ENCODE measurements at places on chromosomes 16 and 17.

- DNase-seq = no peak
Observed at GRCh38 chr17:27518545-27519521, 62.6 kb downstream of the KSR1 start.

- no peak for DNase-seq
Observed at GRCh38 chr17:45680360-45680759, 103.8 kb upstream of the CRHR1 start.

GRCh38 chr16:49629851-49630250, 226.1 kb downstream of the ZNF423 start:
- DNase-seq = no peak

GRCh38 chr17:77502626-77503292, 362.0 kb downstream of the SEC14L1 start:
- no peak for DNase-seq

GRCh38 chr16:74760007-74760767, 14.4 kb downstream of the FA2H start:
- DNase-seq = no peak

DNA sequence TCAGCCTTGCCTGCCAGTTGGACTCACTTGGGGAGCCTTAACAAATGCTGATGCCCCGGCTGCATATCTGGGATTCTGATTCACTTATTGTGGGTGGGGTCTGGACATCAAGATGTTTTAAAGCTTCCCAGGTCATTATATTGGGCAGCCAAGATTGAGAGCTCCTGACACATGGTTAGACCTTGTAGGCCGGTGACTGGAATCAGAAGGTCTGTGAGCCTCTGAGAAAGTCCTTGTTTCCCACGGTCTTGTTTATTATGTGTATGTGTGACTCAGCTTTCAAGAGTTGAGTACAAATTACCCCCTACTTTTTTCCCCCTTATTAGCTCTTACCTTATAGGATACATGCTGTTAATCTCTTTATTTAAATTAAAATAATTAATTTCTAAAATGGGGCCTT, 103.5 kb downstream of the ABCC1 start:
- no peak for DNase-seq

DNA sequence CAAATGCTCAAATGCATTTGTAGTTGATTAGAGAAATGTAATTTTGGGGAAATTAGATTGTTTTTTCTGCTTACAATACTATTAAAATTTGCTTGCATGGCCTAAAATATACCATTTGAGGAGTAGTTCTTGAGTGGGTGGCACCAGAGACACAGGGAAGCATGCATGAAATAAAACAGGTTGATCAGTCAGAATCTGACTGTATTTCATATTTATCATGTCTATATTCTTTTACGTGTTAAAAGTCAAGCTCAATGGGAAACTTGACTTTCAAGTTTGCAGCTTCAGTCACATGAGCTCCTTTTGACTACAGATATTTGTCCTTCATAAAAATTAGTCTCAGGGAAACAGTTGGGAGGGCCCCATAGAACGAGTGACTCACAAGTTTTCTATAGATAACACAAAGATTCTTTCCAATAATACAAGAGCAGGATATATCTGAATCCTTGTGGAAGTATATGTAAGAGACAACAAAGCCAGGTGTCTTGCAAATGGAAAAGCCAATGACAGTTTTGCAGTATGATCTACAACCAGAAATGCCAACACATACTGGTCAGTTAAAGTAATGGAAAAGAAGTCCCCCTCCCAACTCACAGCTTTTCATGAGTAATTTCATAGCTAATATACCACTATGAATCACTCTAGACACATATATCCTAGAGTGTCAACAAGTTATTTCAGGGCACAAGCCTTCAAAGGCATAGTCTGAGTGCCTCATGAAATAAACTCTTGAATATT, 42.2 kb upstream of the CORO6 start:
- no peak for DNase-seq

DNA sequence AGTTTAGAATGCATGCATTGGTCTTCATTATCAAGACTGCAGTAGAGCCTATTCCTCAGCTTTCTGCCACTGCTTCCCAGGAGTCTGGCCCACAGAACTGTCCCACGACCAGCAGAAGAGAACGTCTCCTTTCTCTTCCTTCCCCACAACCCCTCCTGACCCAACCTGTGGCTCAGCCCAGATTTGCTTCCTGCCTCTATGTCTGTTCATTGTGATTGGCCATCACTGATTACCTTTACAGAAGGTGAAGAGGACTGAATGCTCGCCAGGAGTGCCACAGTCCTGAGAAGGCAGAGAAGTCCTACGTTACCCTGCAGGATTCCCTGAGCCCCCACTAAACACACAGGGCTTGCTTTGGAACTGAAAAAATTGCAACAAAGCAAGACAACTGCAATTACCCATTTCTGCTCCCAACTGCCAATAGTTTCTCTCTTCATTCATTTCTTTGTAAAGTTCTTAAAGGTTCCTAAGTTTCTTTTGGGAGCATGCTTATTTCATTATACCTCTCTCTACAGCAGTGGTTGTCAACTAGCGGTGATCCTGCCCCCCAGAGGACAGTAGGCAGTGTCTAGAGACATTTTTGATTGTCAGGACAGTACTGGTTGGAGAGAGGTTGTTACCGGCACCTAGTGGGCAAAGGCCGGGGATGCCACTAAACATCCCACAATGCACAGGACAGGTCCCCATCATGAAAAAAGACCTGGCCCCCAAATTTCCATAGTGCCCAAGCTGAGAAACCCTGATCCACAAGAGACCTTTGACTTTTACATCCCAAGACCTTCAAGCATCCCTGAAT, 4.5 kb upstream of the NAT9 start:
- DNase-seq = no peak

- DNase-seq = no peak
Observed at GRCh38 chr17:47225911-47226688, 17.0 kb downstream of the MYL4 start.

- no peak for DNase-seq
Observed at GRCh38 chr16:31400191-31400590, 7.1 kb downstream of the ITGAD start.

- DNase-seq = no peak
Observed at GRCh38 chr17:77884019-77884418, 74.5 kb upstream of the TNRC6C start.

DNA sequence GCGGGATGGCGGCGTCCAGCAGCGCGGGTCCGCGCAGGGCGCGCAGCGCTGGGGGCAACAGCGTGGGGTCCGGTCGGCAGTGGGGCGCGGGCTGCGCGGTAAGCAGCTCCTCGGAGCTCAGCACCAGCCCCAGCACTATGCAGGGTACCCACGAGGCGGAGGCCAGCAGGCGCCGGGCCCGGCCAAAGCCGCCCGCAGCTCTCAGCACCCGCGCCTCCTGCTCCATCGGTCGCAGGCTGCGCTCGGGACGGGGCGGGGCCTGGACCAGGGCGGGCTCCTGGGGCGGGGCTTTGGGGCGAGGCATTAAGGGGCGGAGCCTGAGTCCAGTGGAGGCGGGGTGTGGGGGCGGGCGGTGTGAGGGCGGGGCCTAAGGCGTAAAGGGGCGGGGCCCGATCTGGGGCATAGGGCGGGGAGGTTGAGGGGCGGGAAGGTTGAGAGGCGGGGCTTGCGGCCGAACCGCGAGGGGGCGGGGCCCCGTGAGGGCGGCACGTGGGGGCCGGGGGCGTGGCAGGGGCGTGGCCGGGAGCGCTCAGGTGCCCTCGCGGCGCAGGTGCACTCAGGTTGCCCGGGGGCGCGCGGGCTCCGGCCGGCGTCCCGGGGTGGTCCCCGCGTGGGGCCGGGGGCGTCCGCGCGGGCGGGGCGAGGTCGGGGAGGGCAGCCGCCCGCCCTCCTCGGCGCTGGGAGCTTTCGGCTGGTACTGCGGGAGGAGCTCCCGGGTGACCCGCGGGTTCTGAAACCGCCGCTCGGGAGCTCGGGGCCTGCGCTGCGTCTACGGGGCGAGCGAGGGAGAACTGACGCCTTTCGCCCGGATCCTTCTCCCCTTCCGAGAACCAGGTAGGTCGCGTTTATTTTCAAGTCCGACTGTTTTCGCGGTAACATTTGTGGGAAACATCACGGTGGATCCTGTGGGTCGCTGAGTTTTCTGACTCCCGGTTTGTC, 1.4 kb upstream of the SLC22A31 start:
- no peak for DNase-seq

- DNase-seq = no peak
Observed at GRCh38 chr16:59385959-59386358, 651.8 kb upstream of the GOT2 start.

GRCh38 chr17:43713494-43714162, 45.0 kb downstream of the SOST start:
- DNase-seq = no peak

DNA sequence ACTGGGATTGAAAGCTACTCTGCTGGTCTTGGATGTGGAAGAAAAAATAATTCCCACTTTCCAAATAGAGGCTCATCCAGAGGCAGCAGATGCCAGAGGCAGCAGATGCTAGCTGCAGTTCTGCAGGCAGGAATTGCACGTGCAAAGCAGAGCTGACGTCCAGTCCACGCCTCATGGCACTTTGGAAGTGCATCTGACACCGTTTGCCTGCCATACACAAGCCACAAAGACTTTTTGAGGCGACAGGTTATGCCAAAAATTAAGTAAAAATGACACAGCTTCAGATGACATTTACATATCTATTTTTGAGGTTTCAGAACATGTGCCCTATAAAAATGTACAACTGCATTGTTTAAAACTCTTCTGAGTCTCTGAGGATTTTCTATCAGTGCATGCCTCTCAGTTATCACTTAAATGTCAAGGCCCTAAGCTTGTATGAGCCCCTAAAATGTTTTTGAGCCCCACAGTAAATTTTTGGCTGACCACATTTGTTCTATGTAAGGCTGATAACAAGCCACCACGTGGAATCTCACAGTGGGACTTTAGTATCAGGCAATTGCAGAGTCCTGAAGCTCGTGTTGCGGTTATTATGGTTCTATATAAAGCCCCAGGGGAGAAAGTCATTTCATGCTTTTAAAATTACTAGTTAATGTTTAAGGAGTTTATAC, 239.2 kb downstream of the PRKCA start:
- no peak for DNase-seq

- DNase-seq = no peak
Observed at GRCh38 chr17:31289790-31290189, 7.2 kb downstream of the OMG start.

GRCh38 chr16:23857881-23858269, 22.1 kb downstream of the PRKCB start:
- no peak for DNase-seq

GRCh38 chr17:45073414-45074070, 12.4 kb downstream of the NMT1 start:
- DNase-seq = no peak

GRCh38 chr16:48067388-48067787, 88.4 kb downstream of the ABCC12 start:
- no peak for DNase-seq

- DNase-seq = no peak
Observed at GRCh38 chr16:54341892-54342776, 55.5 kb upstream of the IRX3 start.

GRCh38 chr16:87238361-87238715, 78.9 kb downstream of the C16orf95 start:
- DNase-seq = no peak

DNA sequence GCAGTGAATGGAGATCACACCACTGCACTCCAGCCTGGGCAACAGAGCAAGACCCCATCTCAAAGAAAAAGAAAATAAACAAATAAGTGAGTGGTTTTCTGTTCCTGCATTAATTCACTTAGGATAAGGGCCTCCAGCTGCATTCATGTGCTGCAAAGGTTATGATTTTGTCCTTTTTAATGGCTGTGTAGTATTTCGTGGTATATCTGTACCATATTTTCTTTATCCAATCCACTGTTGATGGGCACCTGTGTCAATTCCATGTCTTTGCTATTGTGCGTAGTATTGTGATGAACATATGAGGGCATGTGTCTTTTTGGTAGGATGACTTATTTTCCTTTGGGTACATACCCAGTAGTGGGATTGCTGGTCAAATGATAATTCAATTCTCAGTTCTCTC, 33.9 kb downstream of the SLC5A11 start:
- DNase-seq = no peak

GRCh38 chr17:59002848-59003247, 103.8 kb downstream of the TRIM37 start:
- DNase-seq = no peak

- no peak for DNase-seq
Observed at GRCh38 chr17:57311281-57312216, 55.2 kb downstream of the MSI2 start.

DNA sequence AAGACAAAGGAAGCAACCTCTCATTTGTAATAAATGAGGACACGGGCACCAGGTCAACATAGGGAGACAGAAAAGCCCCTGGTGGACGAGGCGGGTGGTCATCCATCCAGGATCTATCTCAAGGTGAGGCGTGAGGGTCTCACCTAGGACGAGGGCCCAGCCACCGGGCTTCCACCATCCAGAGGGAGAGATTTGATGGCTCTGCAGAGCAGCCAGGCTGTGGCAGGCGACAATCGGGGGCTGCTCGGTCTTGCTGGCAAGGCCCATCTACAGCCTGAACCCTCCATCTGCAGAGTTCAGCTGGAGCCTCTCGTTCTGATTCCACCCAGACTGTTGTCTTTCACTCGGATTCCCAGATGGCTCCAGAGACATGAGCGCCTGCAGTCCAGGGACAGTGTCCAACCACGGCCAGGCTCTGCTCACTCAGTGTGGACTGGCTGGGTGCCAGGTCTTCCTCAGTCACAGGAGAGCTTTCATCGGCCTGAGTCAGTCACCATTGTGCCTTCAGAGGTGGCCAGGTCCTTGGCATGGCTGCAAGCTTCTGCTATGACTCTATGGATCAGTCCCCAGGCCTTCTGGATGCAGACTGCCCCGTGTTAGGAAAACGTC, 5.9 kb downstream of the LITAFD start:
- no peak for DNase-seq

GRCh38 chr17:40936437-40936971, 942 bp downstream of the KRT23 start:
- no peak for DNase-seq

- DNase-seq = no peak
Observed at GRCh38 chr16:87183647-87184046, 133.5 kb downstream of the C16orf95 start.

GRCh38 chr17:9255833-9256232, 234.5 kb downstream of the NTN1 start:
- DNase-seq = no peak

DNA sequence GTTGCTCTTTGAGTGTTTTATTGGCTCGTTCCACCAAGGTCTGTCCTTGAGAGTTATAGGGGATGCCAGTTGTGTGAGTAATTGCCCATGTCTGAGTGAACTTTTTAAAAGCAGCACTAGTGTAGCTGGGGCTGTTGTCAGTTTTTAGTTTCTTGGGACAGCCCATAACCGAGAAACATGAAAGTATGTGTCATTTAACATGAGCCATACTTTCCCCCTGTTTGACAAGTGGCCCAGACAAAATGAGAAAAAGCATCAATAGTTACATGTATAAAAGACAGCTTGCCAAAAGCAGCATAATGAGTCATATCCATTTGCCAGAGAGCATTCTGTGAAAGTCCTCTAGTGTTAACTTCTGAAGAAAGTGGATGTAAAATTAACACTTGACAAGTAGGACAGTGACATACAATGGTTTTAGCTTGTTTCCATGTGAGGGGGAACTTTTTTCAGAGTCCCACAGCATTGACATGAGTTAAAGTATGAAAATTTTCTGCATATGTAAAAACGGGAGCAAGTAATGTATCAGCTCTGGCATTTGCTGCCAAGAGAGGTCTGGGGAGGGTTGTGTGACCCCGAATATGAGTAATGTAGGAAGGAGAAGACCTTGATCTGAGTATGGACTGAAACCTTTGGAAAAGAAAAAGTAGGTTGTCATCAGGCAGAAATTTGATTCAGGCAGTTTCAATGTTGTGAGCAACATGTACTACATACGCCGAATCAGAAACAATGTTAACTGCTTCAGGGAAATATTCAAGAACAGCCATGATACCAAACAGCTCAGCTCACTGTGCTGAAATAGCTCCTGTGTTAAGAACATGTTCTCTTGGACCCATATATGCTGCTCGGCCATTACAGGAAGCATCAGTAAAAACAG, 56.8 kb upstream of the ARL4D start:
- DNase-seq = no peak

Measured in GOT3 (cell line).